Type B pancreatic cell (in vitro differentiated cells): ENCODE measurements at places on chromosomes 12 and 14. TPM values are rescaled to one million over a fixed set of nuclear protein-coding genes. Genes with fewer than 3 reads are reported as not detected.

GRCh38 chr12:83065562-83065961 is 378.9 kb downstream of the TMTC2 start:
- peaks cover 7% of the 10 kb centered on the region for H3K4me1 ChIP-seq
- DNase-seq: no peak
- peaks cover 12% of the 10 kb centered on the region for H3K36me3 ChIP-seq
- no peak overlapping the region for H3K4me3 ChIP-seq

DNA sequence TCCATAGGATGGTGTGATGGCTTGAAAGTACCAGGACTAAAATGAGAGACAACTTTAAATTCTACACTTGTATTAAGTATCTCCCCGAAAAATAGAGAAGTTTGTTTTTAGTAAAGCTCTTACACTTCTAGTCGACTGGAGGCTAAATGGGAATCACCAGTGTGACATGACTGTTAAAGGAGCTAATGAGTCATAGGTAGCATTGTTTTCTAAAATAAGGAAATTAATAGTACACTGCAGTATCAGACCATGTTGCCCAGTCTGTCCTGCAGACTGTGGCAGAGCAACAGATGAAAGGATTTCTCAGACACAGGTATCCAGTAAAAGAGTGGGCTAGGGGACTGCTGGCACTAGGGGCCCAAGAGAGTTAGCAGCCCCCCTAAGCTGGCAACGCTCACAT is 140.1 kb downstream of the TMEM117 start:
- peaks cover 18% of the 10 kb centered on the region for H3K36me3 ChIP-seq
- H3K4me1 ChIP-seq: no peaks in the 10 kb centered on the region
- H3K27me3 ChIP-seq: no peaks in the 10 kb centered on the region

GRCh38 chr12:64125913-64126312 is 96.2 kb downstream of the KICS2 start:
- H3K27ac ChIP-seq: no peak overlapping the region
- H3K36me3 ChIP-seq: peaks cover 20% of the 10 kb centered on the region
- peaks cover 9% of the 10 kb centered on the region for H3K4me1 ChIP-seq
- no peaks in the 10 kb centered on the region for H3K27me3 ChIP-seq

GRCh38 chr12:80432061-80432460 is 12.0 kb upstream of the PTPRQ start:
- no peaks in the 10 kb centered on the region for H3K27me3 ChIP-seq
- H3K4me1 ChIP-seq: no peaks in the 10 kb centered on the region
- H3K36me3 ChIP-seq: no peaks in the 10 kb centered on the region
- H3K4me3 ChIP-seq: no peak overlapping the region
- no peak for DNase-seq
- no peak overlapping the region for H3K27ac ChIP-seq

DNA sequence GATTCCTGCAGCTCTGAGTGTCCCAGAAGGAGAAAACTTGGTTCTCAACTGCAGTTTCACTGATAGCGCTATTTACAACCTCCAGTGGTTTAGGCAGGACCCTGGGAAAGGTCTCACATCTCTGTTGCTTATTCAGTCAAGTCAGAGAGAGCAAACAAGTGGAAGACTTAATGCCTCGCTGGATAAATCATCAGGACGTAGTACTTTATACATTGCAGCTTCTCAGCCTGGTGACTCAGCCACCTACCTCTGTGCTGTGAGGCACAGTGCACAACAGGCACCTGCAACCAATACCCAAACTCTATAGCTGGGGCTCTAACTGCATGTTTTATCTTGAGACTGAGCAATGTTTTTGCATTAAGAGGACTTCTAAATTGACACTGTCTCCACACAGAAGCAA is 379.2 kb upstream of the OR4E1 start:
- no peaks in the 10 kb centered on the region for H3K36me3 ChIP-seq
- DNase-seq: no peak

- no peaks in the 10 kb centered on the region for H3K4me1 ChIP-seq
- no peak for DNase-seq
- no peaks in the 10 kb centered on the region for H3K27me3 ChIP-seq
- peaks cover 15% of the 10 kb centered on the region for H3K36me3 ChIP-seq
- H3K4me3 ChIP-seq: no peak overlapping the region
Observed at GRCh38 chr12:18375583-18375982, 114.3 kb downstream of the PIK3C2G start.

DNA sequence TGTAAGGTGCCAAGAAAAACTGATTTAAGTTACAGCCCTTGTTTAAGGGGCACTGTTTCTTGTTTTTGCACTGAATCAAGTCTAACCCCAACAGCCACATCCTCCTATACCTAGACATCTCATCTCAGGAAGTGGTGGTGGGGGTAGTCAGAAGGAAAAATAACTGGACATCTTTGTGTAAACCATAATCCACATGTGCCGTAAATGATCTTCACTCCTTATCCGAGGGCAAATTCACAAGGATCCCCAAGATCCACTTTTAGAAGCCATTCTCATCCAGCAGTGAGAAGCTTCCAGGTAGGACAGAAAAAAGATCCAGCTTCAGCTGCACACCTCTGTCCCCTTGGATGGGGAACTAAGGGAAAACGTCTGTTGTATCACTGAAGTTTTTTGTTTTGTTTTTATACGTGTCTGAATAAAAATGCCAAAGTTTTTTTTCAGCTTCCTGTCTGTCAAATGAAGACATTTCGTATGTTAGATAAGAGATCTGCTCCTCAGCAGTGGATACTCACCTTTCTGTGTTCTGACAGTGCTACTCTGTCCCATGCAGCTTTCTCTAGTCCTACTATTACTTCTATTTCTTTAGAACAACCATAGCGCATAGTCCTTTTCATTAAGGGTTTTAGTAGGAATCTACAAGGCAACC is 1.2 kb upstream of the PA2G4 start:
- peak overlapping the region; percentile 99 for H3K4me3 ChIP-seq
- H3K4me1 ChIP-seq: peaks cover 29% of the 10 kb centered on the region
- no peak for DNase-seq
- H3K27me3 ChIP-seq: no peaks in the 10 kb centered on the region
- H3K27ac ChIP-seq: peak overlapping the region; percentile 97

DNA sequence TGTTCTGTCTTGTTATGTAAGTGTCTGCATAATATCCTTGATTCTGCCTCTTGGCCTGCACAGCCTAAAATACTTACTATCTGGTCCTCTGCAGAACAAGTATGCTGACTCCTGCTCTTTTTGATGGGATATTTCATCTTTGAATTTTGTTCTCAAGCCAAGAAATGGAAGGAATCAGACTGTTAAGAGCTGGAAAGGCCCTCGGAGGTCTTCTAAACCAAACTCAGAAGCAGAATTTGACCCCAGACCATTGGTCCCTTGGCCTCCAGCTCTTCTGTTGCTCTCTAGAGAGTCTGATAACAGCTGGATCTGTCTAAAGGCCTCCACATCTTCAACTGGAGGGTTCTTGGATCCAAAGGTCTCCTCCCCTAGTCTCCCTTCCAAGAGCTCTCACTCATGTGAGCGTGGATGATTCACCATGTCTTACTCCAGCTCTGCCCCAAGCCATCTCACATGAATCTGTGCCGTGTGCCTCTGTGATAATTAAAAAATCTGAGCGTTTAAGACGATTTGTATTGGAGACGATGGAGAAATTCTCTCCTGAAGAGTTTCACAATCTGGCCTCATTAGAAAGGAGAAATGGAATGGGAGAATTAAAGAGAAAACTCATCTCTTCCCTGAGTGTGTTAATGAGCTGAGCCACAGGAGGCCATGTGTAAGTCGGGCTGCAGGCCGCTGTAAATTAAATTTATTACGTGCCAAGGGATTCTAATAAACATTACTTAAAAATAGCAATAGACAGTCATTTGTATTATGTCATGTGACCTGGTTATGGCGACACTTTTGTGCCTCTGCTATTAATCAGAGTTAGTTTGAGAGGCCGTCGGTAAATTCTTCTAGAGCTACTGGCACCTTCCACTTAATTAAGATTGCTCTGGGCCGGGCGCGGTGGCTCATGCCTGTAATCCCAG is 15.4 kb upstream of the PRIMA1 start:
- DNase-seq: no peak
- peaks cover 19% of the 10 kb centered on the region for H3K27me3 ChIP-seq
- H3K36me3 ChIP-seq: no peaks in the 10 kb centered on the region
- H3K4me3 ChIP-seq: no peak overlapping the region

DNA sequence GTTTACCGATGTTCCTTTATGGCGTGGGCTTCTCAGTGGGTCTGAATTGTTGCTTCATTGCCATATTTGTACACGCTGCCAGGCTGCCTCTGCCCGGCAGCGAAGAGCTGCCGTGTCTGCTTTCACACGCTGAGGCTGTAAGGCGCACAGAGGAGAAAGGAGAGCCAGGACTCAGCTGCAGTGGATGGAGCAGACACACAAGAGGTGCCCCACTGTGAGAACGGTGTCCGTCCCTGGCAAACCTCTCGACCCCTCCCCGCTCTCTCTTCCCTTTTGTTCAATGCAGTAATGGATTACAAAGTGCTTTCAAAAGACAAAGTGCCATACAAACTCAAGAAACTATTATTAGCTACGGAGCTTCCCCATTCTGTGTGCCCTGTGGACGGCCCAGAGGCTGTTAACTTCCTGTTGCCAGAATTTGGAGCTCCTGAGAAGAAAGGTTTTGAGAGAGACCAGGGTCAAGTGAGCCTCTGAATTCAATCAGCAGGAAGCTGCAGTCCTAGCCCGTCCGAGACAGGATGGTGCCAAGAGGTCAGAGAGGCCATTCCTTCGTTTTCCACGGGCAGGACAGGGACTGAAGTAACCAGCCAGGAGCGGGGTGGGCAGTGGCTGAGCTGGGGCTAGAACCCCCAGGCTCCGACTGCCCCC is 15.8 kb downstream of the CCND2 start:
- H3K36me3 ChIP-seq: peaks cover 80% of the 10 kb centered on the region
- H3K27ac ChIP-seq: no peak overlapping the region
- no peak for DNase-seq
- H3K27me3 ChIP-seq: no peaks in the 10 kb centered on the region
- peaks cover 19% of the 10 kb centered on the region for H3K4me1 ChIP-seq
- no peak overlapping the region for H3K4me3 ChIP-seq

GRCh38 chr12:45572114-45572513 is 157.4 kb upstream of the ARID2 start:
- H3K4me1 ChIP-seq: peaks cover 23% of the 10 kb centered on the region
- no peaks in the 10 kb centered on the region for H3K27me3 ChIP-seq
- H3K36me3 ChIP-seq: no peaks in the 10 kb centered on the region
- no peak overlapping the region for H3K27ac ChIP-seq
- H3K4me3 ChIP-seq: no peak overlapping the region

- no peak overlapping the region for H3K4me3 ChIP-seq
- no peaks in the 10 kb centered on the region for H3K36me3 ChIP-seq
- H3K27ac ChIP-seq: no peak overlapping the region
- peaks cover 7% of the 10 kb centered on the region for H3K4me1 ChIP-seq
- peaks cover 12% of the 10 kb centered on the region for H3K27me3 ChIP-seq
Observed at GRCh38 chr14:93970965-93971634, 5.3 kb downstream of the ASB2 start.

DNA sequence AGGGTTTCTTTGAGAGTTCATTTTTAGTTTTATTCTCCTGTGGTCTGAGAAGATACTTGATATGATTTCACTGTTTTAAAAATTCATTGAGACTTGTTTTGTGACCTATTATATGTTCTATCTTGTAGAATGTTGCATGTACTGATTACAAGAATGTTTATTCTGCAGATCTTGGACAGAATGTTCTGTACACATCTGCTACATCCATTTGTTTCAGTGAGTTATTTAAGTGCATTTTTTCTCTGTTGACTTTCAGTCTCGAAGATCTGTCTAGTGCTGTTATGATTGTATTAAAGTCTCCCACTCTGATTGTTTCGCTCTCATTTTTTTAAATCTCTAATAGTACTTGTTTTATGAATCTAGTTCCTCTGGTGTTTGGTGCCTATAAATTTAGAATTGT is 1319.8 kb downstream of the TMEM121 start:
- no peaks in the 10 kb centered on the region for H3K36me3 ChIP-seq
- DNase-seq: no peak
- no peaks in the 10 kb centered on the region for H3K4me1 ChIP-seq
- no peak overlapping the region for H3K4me3 ChIP-seq

DNA sequence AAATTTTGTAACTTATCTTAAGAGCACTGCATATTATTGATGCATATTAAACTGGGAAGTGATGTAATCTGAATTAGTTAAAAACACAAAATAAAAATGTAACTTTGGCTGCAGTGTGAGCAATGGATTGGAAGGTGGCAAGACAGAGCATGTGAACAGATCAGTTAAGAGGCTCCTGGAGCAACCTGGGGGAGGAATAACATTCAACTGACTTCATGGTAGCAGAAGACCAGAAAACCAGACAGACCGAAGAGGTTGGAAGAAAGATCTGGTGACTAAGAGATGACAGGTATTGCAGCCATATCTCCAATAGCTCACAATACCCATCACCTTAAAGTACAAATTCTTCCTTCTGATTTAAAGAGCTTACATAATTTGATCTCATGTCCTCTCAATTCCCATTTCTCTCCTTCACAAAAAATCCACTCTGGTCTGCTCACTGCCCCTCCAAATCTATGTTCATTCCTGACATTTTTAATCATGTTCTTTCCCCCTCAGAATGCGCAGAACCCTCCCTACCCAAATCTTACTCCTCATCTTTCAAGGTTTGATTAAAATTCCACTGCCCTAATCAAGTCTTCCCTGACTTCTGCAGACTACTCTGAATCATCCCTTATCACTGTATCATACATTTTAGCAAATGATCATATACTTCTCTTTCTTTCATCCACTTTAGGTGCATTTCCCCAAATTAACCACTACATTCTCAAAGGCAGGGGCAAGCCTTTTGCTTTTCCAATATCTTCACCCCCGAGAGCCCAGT is 51.5 kb downstream of the DUSP16 start:
- no peak overlapping the region for H3K4me3 ChIP-seq
- peaks cover 22% of the 10 kb centered on the region for H3K36me3 ChIP-seq
- DNase-seq: no peak
- no peak overlapping the region for H3K27ac ChIP-seq
- H3K4me1 ChIP-seq: peaks cover 8% of the 10 kb centered on the region

GRCh38 chr12:12704593-12705230 is 8.7 kb upstream of the GPR19 start:
- no peak overlapping the region for H3K4me3 ChIP-seq
- no peak for DNase-seq
- peaks cover 5% of the 10 kb centered on the region for H3K4me1 ChIP-seq
- H3K36me3 ChIP-seq: no peaks in the 10 kb centered on the region

DNA sequence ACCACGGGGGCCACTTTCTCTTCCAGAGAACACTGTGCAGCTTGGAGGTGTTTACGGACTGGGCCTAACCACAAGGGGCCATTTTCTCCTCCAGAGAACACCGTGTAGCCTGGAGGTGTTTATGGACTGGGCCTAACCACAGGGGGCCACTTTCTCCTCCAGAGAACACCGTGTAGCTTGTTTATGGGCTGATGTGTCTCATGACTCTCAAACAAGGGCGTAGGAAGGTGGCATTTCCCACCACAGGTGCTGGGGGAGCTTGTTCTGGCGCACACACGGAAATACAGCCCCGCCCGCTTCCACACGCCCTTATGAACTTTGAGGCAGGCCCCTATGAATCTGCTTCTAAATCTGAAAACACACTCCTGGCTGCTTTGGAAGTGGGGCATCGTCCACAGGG is 174.6 kb upstream of the SFSWAP start:
- no peaks in the 10 kb centered on the region for H3K4me1 ChIP-seq
- H3K27ac ChIP-seq: no peak overlapping the region
- DNase-seq: no peak
- H3K36me3 ChIP-seq: no peaks in the 10 kb centered on the region
- no peak overlapping the region for H3K4me3 ChIP-seq
- H3K27me3 ChIP-seq: peaks cover 31% of the 10 kb centered on the region

The AHNAK2 gene
- 1.1 and 2.0 TPM in 2 replicates for total RNA-seq

The HSPA2 gene
- total RNA-seq: 1.5 and 1.9 TPM in 2 replicates

The TCL1B gene
- total RNA-seq: not detected in 2 replicates

The SMCO2 gene
- 0.31 TPM in 1 of 2 replicates, not detected in the other for total RNA-seq

The POTEM gene
- total RNA-seq: not detected in 2 replicates

The LRFN5 gene
- total RNA-seq: 1.3 and 4.6 TPM in 2 replicates

The LMO3 gene
- 4.1 and 4.4 TPM in 2 replicates for total RNA-seq

The ZC2HC1C gene
- 3.7 and 4.7 TPM in 2 replicates for total RNA-seq

The CCDC197 gene
- not detected in 2 replicates for total RNA-seq
